ENCODE measurements at places on chromosomes 1 and 21. TPM values are rescaled to one million over a fixed set of nuclear protein-coding genes. Genes with fewer than 3 reads are reported as not detected.

CTSE gene
- 0.35 TPM for total RNA-seq

KCNJ15 gene
- total RNA-seq = 7.6 TPM

PROK1 gene
- total RNA-seq = 1.3 TPM

PRDM16 gene
- 3.9 TPM for total RNA-seq

ATG4C gene
- total RNA-seq = 12.3 TPM

LRP8 gene
- total RNA-seq = 9.9 TPM
